ENCODE measurements at places on chromosomes 4 and X.

GRCh38 chrX:24203072-24203808, 53.7 kb downstream of the ZFX start:
- DNase-seq = no peak

- DNase-seq = no peak
Measured at GRCh38 chrX:716136-716535, 85.5 kb downstream of the SHOX start.

DNA sequence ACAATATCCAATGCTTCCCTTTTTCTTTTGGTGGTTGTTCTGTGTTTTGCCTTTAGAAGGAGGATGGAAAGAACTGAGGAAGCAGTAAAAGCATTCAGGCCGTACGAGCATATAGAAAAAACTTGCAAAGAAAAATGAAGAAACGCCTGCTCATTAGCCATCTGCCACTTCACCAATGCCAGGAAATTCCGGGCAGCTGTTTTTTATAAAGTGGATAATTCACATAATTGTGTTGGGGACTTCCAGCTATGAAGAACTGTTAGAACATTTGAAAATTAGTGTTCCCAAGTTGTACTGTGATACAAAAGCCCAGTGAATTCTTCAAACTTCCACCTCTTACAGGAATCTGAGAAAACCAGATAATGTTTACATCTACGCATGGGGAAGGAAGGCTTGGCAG, 11.7 kb downstream of the RELL1 start:
- DNase-seq = peak; percentile 46

DNA sequence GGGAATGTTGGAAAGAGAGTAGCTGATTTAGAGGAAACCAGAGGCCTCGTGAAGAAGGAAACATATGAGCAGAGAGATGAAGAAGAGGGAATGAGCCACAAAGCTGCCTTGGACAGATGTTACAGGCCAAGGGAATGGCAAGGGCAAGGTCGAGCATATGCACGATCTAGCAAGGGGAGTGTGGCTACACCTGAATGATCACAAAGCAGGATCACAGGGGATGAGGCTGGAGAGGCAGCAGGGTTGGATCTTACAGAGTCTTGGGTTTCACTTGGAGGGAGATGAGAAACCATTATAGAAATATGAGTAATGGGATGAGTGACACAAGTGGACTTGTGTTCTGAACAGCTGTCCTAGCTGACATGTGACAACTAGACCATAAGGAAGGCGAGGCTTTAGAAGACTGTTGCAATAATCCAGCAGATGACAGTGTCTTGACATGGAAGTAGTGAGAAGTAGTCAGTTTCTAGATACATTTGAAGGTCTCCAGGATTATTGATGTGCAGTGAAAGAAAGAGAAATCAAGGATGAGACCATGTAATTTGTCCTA, 58.7 kb downstream of the RASGEF1B start:
- peak; percentile 88 for DNase-seq
